ENCODE measurements at places on chromosomes 13 and 19. TPM values are rescaled to one million over a fixed set of nuclear protein-coding genes. Genes with fewer than 3 reads are reported as not detected.

The RGL3 gene
- total RNA-seq: 0.94 TPM

The VSTM1 gene
- not detected for total RNA-seq

The GIPR gene
- total RNA-seq: not detected

The ZNF700 gene
- total RNA-seq: 2.3 TPM

The CYP2F1 gene
- not detected for total RNA-seq

The SIGLEC14 gene
- 0.27 TPM for total RNA-seq

The ZNF534 gene
- total RNA-seq: not detected

The USHBP1 gene
- 23.6 TPM for total RNA-seq

The SLC25A41 gene
- not detected for total RNA-seq

The PGLYRP2 gene
- total RNA-seq: not detected

The RGCC gene
- total RNA-seq: 217 TPM

The CALR3 gene
- not detected for total RNA-seq

The TRIP10 gene
- total RNA-seq: 57.1 TPM

The PIP5K1C gene
- total RNA-seq: 33.5 TPM

The PLEKHJ1 gene
- 60.6 TPM for total RNA-seq

The BEST2 gene
- not detected for total RNA-seq

The XPO4 gene
- 25.2 TPM for total RNA-seq

The KLK4 gene
- total RNA-seq: not detected

The SULT2A1 gene
- total RNA-seq: not detected

The CLIP3 gene
- total RNA-seq: 2.1 TPM

The CLDN10 gene
- total RNA-seq: not detected

The EFNB2 gene
- 28.6 TPM for total RNA-seq

The SIGLEC7 gene
- not detected for total RNA-seq

The IGFLR1 gene
- 14.1 TPM for total RNA-seq

The TNFSF11 gene
- total RNA-seq: not detected

The ZNF224 gene
- total RNA-seq: 8.3 TPM

The ANKRD27 gene
- total RNA-seq: 28.6 TPM

The KIR3DL1 gene
- not detected for total RNA-seq

The ZNF358 gene
- total RNA-seq: 26.2 TPM

The COMMD6 gene
- 54.2 TPM for total RNA-seq

The SPRED3 gene
- 3.4 TPM for total RNA-seq

The SBK2 gene
- not detected for total RNA-seq

The CACNG7 gene
- total RNA-seq: not detected

The PLD3 gene
- 252 TPM for total RNA-seq

The SMIM44 gene
- total RNA-seq: not detected

The CLDND2 gene
- not detected for total RNA-seq

The ADAMTSL5 gene
- not detected for total RNA-seq

The SHFL gene
- total RNA-seq: 32.0 TPM

Measured in mammary microvascular endothelial cell (primary cell).